ENCODE measurements at places on chromosomes 2 and 18.
A peak's percentile ranks its signal among the peaks of the same experiment; 100 is the strongest.

GRCh38 chr2:172751564-172751963 is 15.9 kb downstream of the RAPGEF4 start:
- no peak for DNase-seq

- no peak for DNase-seq
Observed at GRCh38 chr2:30963184-30963583, 155.9 kb upstream of the CAPN13 start.

DNA sequence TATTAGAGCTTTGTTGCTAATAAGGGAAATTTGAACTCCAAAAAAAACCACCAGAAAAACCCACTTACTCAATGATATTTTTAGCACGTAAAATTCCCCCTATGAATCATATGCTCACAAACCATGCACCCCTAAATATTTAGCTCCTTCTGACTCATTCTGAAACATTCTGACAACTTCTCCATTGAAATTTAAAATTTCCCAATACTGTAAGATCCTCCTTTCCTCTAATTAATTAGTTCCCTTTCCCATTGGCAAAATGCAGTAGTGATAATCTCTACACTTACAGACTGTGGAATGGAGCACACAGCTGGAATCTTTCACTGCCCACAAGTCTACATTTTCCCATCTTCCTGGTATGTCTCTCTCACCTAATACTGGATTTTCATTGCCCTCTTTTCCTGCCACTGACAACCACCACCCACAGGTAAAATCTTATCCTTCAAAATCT is 215.8 kb upstream of the ACVR2A start:
- no peak for DNase-seq

GRCh38 chr18:11733031-11733430 is 44.0 kb downstream of the GNAL start:
- DNase-seq = peak; percentile 22

- no peak for DNase-seq
Observed at GRCh38 chr2:197211881-197212342, 98.7 kb downstream of the ANKRD44 start.

DNA sequence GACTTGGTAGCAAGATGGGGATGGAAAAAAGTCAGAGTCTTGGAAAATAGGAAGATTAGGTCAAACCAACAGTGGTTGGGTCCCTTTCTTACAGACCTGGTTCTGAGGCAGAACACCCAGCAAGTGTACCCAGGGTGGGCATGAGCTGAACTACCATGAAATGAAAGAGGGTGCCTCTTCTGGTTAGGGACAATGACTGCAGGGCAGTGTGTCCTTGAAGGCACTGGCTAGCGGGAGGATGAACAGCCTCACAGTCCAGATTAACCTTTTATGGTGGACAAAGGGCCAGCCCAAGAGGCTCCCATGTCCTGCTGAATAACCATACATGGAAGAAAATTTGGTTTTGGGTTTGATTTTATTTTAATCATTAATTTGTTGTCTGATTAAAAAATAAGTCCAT is 61.8 kb upstream of the CCDC85A start:
- no peak for DNase-seq

GRCh38 chr2:101781326-101781725 is 83.8 kb downstream of the MAP4K4 start:
- no peak for DNase-seq

DNA sequence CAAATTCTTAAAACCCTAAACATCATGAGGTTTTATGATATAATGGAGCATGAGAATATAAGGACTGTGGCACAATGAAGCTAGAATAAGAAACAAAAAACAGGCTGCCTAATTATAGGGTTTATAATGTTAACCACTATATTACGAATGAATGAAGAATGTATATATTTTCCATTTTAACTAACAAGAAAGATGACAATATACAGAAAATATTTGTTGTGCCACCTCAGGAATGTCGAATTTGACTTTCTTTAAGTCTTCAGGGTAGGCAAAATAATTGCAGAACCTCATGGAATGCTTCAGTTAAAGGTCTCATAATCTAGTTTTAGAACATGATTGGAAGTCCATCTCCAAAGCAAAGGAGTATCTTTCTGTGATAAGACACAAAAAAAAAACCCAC is 282.9 kb upstream of the SLC8A1 start:
- no peak for DNase-seq
